GM13976 (cell line): ENCODE measurements at places on chromosomes 7 and 10.

- DNase-seq = no peak
Measured at GRCh38 chr10:77529050-77529576, 108.5 kb downstream of the KCNMA1 start.

GRCh38 chr10:1270490-1270889, 214.3 kb downstream of the WDR37 start:
- no peak for DNase-seq

- DNase-seq = no peak
Measured at GRCh38 chr10:68188835-68189234, 43.1 kb downstream of the ATOH7 start.

DNA sequence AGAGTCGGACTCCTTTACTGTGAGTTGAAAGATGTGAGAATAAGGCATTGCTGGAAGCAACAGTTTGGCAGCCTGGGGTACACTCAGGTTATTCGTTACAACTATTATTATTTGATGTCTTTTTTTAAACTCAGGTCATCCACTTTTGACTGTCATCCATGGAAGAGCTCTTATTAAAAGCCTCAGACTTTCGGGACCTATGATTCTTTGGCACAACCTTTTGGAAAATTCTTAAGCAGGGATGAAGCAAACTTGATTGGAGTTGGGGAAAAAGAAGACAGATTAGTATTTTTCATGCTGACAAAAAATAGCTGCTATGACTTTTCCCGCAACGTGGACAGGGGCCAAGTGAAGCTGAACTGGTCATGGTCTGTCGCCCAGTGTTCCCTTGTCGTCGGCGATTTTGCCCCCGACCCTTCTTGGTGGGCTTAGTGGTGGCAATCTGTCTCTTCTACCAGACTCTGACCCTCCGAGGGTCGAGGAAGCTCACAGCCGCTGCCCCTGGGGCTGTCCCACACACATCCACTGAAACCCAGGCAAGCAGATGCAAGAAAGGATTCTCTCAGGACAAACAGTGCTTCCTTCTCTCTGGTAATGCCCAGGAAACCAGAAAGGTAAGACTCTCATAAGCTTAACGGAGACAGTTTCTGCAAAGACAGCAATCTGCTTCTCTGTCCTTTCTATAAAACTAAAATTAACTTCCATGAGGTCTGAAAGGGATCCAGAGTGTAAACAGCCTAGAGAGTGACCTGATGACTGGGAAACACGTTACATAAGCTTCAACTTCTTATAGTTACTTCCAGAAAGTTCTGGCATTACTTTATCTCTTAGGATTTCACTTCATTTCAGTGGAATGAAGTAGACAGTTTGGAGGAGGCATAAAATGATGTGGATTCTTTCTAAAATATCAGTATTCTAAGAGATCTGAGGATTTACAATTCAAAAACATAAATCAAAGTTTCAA, 1.0 kb downstream of the CPED1 start:
- no peak for DNase-seq

DNA sequence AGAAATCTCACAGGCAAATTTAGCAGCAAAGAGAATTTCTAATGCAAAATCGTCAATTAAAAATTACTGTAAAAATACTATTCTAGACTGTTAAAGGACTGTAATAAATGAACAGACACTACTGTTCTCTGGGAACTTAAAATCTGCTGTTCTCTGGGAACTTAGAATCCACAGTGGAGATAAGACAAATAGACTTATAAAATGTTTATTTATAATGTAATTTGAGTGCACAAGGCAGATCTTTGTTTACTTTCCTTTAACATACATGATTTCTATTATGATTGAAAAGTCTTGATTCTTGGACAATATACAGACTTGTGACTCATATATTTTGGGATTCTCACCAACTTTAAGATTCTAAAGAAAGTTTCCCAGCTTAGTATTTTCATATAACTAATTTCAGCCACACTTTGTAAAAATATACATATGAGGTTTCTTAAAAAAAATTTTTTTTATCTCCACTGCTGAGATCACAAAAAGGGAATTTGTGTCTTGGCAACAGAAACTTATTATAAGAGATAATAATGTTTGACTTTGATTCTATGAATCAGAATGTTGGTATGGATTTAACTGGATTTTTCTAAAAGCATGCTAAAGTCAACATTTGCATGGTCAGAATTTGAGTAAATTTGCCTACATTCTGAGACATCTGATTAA, 166.3 kb upstream of the RHOBTB1 start:
- DNase-seq = no peak

- no peak for DNase-seq
Measured at GRCh38 chr10:130714742-130715467, 578.7 kb downstream of the GLRX3 start.

- DNase-seq = no peak
Measured at GRCh38 chr7:18378989-18379605, 116.5 kb upstream of the HDAC9 start.

DNA sequence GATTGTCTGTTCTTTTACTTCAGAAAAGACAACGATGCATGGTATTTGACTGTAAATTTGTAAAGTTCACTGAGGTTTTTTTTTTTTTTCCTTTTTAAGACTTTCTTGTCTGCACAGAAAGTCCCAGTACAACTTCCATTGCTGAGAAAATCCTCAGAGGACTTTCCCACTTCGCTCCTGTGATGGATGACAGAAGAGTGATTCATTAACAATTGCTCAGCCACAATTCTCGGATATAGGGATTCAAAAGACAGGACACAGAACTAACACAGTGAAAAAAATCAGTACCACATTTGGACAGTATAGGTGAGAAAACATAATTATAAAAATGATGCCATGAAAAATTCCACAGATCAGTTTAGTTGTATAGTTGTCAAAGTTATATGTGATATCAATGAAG, 48.0 kb downstream of the SEC23IP start:
- no peak for DNase-seq

DNA sequence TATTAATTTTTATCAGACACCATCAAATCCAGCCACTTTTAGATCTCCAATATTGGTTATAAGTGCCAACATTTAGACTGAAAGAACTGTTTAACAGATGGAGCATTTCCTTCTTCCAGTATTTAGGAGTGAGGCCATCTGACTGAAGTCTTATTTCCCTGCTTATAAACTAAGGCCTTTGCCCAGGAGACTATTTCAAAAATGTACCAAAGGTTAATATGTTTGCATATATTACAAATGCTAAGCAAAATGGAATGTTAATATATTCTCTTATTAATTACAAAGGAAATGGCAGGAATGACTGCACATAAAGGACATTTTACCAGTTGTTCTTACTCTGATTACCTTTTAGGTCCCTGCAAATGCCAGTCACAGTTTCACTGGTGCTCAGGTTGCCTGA, 238.9 kb upstream of the PLXNA4 start:
- DNase-seq = no peak

DNA sequence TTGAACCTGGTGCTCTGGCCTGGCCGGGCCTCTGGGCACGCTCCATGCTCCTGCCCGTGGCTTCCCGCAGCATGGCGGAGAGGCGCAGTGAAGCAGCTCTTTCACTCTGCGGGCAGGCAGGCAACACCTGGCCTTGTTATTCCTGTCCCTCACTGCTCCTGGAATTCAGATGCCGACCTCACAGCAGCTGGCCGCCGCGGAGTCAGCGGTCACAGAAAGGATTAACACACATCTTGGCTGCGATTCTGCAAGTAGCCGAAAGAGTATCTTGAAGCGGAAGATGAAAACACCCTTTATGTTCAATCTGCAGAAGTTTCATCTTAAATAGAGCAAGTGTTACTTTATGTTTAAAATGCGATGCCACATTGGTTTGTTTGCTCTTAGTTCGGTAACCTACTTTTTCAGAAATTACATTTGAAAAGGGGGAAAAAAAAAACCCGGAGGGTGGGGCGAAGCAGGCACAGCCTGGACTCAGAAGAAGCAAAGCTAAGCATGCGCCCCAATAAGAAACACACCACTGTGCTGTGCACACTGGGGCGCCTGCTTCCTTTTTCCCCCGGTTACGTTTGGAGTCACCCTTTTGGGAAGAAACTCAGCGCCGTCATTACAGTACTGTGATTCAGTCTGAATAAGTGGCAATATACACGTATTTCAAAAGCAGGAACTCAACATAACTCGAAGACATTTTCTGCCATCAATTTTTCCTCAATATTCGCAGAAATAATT, 42.3 kb downstream of the BRI3 start:
- no peak for DNase-seq

GRCh38 chr7:64431838-64432237, 118.1 kb downstream of the ZNF736 start:
- no peak for DNase-seq

DNA sequence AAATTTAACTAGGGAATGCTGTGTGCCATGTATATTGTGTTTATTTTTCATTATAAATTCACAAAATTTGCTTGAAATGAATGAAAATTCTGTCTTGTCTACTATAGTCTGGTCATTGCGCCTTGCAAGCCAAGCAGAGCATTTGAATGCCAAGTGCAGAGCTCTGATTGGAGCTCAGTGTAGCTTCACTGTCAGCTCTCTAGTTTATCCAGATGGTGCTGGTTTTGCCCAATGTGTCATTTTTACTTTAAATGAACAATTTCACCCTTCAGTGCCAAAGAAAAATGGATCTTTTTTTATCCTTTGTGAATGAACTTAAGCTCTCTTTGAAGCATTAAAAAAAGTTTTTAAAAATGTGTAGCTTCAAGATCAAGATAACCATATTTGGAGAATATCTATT, 225.6 kb upstream of the CACNA2D1 start:
- DNase-seq = no peak

- no peak for DNase-seq
Measured at GRCh38 chr7:130887957-130888371, 154.0 kb upstream of the KLF14 start.

DNA sequence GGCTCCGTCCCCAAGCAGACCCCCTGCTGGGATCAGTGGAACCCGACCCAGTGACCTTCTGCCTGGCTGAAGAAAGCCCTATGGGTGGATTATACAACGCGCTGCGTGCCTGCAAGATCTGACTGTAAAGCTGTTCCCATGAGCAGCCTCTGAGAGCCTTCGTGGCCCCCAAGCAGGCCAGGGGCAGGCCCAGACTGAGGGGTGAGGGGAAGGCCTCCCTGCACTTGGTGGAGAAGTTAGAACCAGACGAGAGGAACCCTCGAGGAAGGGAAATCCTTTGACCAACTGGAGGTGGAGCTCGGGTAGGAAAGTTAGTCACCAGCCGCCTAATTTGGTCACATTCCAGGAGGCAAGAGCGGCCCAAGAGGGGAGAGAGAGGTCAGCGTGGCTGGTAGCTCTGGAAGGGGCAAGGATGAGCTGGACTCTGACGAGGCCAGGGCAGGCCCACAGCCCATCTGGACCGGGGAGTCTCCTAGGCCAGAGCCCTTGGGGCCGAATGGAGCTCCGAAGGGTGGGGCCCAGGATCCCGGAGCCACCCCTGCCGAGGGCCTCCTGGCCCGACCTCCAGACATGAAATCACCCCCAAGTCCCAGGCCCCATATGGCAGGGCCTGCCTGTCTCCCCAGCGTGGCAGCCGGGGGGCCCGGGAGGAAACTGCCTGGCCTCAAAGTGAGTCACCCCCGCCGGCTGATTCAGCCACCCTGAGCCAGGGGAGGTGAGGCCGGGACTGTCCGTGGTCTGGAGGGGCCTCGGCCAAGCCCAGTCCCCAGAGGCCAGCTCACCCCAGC, 23.3 kb upstream of the PDGFA start:
- no peak for DNase-seq

GRCh38 chr7:135467207-135467711, 42.6 kb downstream of the CNOT4 start:
- DNase-seq = no peak

GRCh38 chr7:101575721-101576120, 53.4 kb downstream of the MYL10 start:
- DNase-seq = no peak

DNA sequence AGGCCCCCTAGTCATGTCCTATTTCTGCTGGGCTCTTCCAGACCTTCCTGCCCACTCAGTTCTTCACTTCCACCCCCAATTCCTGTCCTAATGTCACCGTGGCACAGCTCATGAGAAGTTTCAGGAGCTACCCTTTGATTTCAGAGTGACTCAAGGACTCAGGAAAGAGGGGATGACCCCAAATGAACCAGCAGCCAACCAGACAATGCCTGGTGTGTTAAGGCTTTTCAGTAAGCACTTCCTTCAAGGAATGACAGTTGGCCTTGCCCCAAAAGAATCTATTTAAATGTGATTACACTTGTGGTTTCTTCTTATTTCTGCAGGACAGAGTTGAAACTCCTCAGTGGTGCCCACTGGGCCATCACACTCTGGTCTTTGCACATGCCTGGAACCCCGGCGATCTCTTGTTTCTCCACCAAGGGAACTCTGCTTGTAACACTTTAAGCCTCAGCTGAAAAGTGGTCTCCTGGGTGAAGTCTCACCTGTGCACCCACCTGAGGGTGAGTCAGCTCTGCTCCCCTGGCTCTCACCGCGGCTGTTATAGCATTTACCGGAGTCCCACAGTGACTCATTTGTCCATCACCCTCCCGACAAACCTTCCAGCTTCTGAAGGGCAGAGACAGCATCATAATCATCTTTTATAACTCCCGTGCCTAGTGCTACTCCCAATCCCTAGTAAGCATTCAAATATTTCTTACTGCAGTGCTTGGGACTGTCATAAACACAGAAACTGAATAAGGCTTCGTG, 123.0 kb upstream of the SVIL start:
- DNase-seq = no peak

DNA sequence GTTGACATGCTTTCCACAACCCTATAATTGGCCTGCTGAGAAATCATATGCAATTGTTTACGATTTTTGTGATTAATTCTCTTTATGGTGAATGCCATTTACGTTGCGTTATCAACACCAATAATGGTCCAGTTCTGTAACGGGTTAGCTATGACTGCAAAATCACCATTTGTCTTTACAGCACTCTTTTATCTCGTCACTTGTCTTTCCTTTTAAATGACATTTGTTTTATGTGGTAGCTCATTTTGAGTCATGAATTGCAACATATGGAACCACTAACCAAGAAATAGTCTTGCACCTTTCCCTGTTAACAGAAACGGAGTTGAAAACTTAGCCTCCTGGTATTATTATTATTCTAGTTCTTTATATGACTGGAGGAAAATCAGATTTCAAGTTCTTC, 3.1 kb upstream of the KIAA1217 start:
- DNase-seq = no peak

DNA sequence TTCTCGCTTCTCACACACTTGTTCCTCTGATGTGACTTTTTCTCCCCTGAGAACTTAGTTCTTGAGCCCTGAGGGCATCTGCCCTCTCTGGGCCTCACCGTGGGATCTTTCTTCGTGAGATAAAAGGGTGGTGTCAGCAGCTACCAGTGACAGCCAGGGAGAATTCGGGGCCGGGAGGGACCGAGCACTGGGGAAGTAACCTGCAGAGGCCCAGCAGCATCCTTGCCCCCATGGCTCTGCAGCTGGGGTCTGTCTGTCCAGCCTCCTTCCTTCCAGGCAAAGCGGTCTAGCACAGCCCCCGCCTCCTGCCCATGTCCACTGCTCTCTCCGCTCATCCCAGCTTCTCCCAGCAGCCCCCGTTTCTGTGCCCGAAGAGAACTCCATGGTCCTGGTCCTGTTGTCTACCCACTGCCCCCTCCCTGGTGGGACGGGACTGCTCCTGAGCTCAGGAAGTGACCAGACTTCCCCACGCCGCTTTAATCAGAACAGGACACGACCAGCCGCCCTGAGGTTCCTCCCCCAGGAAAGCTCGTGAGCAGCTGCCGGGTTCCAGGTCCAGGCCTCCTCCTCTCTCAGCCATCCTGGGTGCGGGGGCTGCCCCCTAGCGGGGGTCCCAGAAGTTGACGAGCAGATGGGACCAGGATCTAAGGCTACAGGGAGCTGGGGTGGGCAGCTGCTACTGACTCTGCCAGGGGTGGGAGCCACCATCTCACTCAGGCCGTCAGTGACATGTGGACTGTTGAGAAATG, 187.5 kb downstream of the WDR37 start:
- DNase-seq = no peak

- DNase-seq = no peak
Measured at GRCh38 chr10:78147202-78147601, 113.5 kb downstream of the RPS24 start.

GRCh38 chr7:22653951-22654350, 73.0 kb upstream of the IL6 start:
- no peak for DNase-seq
